ENCODE measurements at places on chromosomes 12 and 14.

DNA sequence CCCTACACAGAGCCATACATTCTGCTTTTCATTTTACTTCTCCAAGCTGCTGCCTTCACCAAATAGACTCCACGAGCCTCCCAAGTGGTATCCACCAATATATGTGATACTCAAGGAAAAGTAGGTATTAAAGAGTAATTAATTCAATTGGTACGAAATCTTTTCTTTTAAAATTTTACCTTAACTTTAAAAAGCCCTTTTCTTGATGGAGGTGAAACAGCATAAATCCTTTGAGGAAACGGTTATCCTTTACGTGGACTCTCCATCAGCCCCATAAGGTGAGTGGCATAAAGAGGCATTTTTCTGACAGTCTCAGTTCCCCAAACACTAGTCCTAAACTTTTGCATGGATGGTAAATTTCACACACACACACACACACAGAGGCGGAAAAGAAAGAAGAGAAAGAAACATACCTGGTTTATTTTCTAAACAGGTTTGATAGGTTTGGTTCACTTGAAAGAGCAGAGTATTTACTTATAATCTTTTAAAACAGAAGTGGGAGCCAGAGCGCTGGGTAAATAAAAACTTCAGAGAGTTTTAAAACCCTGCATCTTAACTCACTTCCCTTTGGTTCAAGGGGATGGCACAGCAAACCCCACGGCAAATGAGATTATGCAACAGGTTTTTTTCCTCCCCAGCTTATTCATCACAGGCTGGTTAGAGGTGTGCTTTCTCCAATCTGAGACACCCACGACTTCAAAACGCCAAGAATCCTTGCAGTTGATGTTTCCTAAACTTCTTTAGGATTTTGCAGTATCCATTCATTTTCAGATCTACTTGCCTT, 1.9 kb downstream of the DUSP16 start:
- peak; percentile 42 for DNase-seq

GRCh38 chr14:51327376-51327775, 87.3 kb downstream of the TMX1 start:
- peak; percentile 26 for DNase-seq

DNA sequence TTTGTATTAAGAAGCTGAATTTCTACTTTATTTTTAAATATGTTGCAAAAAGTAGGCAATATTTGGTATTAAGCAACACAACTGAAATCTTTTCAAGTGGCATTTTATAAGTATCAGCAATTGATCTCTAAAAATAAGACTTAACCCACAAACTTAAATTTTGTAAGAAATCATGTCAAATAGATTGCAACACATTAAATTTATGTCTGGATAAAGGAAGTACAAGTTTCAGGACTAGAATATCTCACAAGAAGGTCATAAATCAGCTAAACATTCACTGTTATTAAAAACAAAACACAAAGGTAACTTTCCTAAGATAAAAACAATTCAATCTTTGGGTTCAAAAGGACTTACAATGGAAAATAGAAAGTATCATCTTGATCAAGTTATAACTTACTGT, 32.8 kb downstream of the CPNE8 start:
- no peak for DNase-seq

- no peak for DNase-seq
These were observed 36.5 kb downstream of the KCNMB4 start for GRCh38 chr12:70402597-70402996.

DNA sequence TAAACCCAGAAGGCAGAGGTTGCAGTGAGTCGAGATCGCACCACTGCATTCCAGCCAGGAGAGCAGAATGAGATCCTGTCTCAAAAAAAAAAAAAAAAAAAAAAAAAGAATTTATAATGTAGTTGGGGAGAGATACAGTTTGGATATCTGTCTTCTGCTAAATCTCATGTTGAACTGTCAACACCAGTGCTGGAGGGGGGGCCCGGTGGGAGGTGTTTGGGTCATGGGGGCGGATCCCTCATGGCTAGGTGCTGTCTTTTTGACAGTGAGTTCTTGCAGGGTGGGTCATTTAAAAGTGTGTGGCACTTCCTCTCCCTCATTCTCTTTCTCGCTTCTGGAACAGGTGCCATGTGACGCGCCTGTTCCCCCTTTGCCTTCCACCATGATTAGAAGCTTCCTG, 32.8 kb downstream of the CLIP1 start:
- no peak for DNase-seq
